ENCODE measurements at places on chromosomes 4 and X.

DNA sequence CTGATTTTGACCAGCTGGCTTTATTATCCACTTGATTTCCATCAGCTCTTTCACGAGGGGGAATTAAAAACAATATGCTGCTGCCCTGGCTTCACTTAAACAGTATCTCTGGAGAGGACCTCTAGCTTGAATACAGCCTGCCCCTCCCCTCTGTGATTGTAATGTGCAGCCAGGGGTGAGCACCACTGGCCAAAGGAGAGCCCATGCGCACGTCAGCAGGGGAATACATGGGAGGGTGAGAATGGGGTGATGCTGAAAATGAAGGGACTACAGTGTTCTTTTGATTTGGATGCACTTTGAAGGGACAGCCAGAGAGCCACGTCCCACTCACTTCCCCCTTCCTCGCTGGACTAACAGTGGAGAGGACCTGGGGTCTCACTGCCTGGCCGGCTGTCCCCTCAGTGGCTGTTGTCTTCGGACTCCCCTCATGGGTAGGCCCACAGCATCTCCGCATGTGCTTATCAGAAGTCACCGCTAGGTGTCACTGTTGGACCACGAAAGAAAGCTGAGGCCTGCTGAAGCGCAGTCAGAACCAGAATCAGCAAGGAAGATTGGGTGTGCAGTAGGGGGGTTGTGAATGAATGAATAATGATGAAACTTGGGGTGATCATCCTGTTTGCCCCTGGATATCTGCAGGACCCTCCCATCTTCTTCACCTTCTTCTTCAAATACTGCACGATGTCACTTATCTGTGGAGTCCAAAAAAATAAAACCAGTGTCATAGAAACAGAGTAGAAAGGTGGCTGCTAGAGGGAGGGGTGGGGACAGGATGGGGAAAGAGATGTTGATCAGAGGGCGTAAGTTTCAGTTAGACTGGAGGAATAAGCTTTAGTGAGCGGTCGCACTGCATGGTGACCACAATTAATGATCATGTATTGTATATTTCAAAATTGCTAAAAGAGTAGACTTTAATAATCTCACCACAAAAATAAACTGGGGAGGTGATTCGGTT lies 32.8 kb downstream of the CLCN4 start:
- DNase-seq: peak; percentile 76

DNA sequence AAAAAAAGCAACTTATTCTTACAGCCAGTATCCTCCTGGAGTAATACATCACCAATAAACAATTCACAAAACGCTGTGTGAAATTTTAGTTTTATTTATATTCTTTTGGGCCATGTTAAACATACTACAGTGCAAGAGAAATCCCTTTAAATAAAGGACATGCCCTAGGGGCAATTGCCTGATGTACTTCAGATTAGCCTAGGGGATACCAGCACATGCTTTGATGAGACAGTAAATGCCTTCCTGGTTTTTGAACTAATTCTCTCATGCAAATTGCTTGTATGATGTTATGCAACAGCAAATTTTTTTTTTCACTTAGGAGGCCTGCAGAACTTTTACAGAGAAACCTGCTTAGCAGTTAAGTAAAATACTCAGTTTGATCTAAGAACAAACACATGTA lies 711.9 kb upstream of the FRG1 start:
- no peak for DNase-seq

DNA sequence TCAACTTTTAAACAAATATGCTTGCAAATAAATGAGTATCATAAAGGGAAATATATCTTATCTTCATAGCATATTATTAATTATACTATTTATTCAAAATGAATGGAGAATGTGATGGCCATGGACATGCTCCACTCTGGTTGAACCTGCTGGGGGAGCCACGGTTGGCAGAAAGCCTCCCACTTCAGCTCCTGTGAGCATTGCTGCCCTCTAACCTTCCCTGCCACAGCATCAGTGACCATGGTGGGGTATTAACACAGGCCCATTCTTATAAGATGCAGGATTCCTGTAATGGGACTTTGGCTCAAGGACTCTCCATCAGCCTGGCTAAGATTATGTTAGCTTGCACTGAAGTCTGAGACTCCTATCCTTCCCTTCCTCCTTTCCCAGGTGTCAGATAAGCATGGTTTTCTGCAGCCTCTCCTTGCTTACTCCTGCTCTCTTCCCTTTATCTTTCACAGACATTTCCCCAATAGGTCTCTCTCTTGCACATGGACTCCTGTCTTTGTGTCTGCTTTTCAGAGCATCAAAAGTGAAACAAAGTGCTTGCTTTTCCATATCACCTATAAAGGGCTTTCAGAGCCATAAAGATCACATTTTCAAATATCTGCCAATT lies 4.9 kb upstream of the ABRAXAS1 start:
- no peak for DNase-seq

DNA sequence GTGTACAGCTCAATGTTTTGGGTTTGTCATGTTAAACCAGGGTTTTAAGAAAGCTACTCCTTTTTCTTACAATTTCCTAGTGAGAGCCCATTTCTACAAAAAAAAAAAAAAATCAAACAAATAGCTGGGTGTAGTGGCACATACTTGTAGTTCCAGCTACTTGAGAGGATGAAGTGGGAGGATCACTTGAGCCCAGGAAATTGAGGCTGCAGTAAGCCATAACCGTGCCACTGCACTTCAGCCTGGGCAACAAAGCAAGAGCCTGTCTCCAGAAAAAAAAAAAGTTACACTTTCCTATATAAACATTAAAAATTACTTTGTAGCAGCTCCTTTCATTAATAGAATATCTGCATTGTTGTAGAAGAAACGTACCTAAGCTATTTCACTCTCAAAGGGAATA lies 166.7 kb downstream of the HS6ST2 start:
- DNase-seq: no peak

DNA sequence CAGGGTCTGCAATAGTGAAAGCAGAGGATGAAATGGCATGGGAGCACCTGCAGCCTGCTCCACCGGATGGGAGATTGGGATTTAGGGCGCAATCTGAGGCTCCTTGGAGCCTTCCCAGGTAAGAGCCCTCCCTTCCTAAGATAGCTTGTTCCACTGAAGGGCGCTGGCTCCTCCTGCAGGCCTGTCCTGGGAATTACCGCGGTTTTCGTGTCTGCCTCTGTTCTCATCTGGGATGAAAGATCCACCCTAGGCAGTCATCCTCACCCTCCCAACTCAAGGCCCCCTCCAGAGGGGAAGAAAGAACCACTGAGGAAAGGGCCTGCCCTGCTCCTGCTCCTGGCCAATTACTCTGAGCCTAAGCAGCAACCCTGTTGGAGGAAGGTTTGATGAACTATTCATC lies 547.5 kb downstream of the SMARCA1 start:
- no peak for DNase-seq

DNA sequence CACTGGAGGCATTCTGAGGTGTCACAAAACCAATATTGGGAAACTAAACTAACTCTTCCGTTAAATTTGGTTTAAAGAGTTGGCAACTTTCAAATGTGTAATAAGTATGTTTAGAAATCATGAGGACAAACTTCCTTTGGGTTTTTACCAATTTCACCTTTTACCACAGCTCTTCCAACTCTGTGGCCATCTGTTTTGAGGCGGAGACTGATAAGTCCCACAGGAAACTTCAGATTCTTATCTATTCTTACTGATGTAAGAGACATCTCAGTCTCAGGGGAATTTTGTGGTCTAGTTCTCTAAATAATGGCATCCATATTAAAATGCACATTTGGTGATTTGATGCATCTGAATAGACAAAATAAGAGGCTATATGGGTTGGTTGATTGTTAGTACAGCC lies 229.2 kb upstream of the AFF2 start:
- no peak for DNase-seq

- DNase-seq: no peak
These were observed 238.8 kb downstream of the QDPR start for GRCh38 chr4:17273047-17273446.

DNA sequence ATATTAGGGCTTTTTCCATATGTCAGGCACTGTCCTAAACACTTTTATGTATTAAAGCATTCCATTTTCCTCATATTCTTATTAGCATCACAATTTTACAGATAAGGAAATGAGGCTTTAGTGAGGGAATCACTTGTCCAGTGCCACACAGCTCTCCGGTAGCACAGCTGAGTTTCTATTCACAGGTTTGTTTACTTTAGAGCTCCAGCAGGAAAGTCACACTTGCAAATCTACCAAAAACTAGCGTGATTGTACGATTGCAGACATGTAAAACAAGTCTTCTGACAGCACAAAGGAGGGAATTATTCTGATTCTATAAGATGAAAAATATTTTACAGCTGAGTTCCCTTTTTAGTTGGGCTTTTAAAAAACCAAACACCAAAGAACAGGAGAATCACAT lies 472.1 kb downstream of the TMA16 start:
- no peak for DNase-seq

DNA sequence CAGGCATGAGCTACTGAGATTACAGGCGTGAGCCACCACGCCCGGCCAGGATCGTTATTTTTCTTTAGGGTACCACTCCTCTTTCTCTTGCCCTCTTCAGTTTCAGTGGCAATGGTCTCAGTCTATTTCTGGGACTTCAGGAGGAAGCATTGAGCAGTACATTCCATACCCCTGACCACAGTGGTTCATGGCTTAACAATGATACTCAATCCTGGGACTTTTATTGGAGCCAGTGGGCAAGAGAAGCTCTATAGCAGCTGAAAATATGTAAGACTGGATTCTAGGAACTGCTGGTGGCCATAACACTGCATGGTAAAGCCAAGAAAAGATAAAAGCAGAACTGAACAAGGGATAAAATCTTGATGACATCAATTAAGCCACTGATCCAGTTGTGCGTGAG lies 5.8 kb upstream of the CCNA2 start:
- DNase-seq: no peak

DNA sequence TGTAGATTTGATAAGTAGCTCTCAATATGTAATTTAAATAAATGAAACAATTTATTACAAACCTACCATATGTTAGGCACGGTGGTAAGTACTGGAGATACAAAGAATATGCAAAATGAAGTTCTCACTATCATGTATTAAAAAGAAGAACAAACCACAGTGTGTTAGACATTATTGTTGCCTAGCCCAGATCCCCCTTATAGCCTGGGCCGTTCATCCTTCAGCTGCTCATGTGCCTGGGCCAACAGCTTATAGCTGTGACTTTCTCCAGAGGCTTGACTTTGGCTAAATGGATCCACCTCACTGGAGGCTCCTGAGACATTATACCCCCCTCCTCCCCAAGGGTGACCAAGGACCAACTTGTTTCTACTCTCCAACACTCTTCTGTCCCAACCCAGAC lies 29.8 kb upstream of the CCNG2 start:
- DNase-seq: no peak

- DNase-seq: no peak
These were observed 149.5 kb downstream of the MAML3 start for GRCh38 chr4:140004549-140004895.

- no peak for DNase-seq
These were observed 58.3 kb upstream of the PRKX start for GRCh38 chrX:3771766-3772165.

- DNase-seq: no peak
These were observed 102.7 kb upstream of the TENM3 start for GRCh38 chr4:182140547-182140946.

- no peak for DNase-seq
These were observed 7.9 kb downstream of the ASMTL start for GRCh38 chrX:1444561-1445500.

Measured in CD4-positive, alpha-beta T cell treated with Interleukin-4 for 1 hour (primary cell).